Cardiac fibroblast (primary cell): ENCODE measurements at places on chromosomes 1 and 21.

DNA sequence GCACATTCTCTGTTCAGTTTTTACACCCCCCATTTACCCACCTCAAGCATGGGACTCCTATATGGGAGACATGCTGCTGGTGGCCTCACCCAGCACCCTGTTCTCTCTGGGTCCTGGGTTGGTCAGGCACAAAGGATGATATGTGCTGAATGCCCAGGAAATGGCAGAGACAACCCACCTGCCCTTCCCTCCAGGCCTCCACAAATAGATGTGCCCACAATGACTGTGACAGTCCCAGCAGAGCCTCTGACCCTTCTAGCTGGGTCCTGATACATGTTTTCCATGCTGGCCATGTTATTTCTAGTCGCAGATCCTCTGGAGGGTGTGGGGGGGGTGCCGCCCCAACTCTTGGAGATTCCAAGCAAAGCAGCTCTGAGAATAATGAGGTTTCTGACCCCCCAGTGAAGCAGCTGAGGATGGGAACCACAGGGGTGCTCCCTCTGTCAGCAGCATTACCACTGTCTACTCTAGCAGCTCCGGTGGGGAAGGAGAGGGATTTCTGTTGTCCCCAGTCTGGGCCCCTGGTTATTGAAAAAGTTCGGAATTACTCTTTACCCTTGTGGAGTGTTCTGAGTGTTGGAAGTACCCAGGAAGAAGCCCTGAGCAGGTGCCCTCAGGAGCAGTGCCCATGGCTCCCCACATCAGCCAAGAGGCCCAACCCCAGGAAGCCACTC, 1.2 kb upstream of the CCDC28B start:
- no peak for DNase-seq

DNA sequence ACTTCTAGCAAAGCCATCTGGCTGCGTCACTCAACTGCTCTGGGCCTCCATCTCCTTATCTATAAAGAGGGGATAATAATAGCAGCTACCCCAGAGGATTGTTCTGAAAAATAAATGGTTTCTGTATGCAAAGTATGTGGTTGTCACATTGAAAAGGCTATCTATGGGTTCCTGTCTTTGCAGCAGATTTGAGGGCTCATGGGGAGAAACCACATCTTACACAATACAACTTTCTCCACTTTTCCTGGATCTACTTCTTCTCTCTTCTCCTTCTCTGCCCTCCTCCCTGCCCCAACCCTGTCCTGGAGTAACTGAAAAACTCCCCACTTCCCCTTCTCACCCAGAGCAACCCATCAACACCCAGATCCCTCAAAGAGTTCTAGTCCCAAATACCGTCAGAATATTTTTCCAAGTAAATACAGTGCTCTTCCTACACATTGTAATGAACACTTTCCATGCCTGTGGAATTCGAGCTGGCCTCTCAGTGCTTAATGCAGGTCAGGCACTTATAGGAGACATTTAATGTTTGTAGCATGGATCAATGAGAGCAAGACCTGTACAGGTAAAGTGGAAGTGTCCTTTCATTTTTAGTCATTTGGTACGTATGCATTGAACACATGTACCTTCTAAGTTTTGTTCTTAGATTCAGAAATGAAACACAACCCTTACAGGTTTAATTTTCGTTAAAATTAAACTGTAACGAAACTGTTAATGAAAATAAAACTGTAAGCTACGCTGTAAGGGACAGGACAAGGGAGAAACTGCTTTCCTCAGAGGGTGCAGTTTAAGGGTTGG, 131.9 kb downstream of the AK5 start:
- DNase-seq, result no peak

DNA sequence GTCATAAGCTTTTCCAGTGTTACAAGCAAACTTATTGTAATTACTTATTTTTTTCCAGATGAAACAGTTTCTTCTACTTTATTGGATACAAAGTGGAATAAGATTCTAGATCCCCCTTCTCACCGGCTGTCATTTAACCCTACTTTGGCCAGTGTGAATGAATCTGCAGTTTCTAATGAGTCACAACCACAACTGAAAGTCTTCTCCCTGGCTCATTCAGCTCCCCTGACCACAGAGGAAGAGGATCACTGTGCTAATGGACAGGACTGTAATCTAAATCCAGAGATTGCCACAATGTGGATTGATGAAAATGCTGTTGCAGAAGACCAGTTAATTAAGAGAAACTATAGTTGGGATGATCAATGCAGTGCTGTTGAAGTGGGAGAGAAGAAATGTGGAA, 95.5 kb downstream of the ZFYVE9 start:
- DNase-seq, result peak; percentile 59

- DNase-seq, result no peak
Observed at GRCh38 chr1:62381831-62382657, 54.8 kb upstream of the USP1 start.
